ENCODE measurements at places on chromosomes 13 and 19.

DNA sequence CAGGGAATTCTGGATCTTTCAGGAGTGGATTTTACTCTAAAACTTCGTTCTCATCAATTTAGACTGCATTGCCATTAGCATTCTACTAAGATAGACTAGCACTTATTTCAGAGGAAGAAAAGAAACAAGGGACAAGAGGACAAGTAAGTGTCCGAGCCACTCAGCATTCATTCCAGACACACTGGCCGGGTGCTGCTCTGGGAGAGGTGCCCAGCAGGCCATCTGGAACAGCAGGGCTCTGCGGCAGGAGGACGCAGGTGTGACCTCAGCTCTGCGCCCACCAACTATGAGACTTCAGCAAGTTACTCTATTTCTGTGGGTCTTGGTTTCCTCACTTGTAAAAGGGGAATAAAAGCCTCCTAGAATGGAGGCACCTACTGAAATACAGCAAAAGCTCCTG is 4.2 kb downstream of the EPS15L1 start:
- no peak for DNase-seq

DNA sequence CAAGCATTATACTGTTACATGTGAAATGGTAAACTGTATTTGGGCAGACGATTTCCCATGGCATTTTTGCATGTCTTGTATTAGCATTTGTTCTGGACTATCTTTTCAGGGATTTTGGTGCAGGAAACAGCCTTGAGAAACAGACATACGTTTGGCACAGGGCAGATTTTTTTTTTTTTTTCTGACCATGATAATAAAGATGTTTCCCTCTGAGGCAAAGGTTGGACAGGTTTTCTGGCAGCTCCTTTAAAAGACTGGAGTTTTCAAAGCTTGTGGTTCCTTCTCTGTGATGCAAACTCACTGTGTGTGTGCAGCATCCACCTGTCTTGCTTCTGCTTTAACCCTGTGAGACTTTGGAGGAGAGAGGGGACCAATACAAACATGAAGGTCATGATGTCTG is 63.0 kb downstream of the NBEA start:
- no peak for DNase-seq

GRCh38 chr19:11382898-11383705 is 1.0 kb downstream of the EPOR start:
- DNase-seq = peak; percentile 40

DNA sequence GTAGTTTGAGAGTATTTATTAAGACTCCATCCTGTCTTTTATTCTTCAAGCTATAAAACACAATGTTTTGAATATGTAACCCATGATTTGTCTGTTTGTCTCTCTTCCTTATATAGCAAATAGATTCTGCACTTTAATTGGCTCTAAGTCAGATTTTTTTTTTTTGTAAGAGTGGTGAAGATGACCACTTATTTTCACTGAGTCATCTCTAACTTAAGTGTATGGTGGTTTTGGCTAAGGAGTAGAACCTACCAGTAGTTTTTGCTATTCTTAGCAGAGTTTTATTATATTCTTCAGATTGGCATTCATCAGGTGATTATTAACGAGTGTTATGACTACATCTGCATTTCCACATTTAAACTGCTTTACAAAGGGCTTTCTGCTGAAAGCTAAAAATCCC is 194.7 kb downstream of the LMO7 start:
- DNase-seq = peak; percentile 72

DNA sequence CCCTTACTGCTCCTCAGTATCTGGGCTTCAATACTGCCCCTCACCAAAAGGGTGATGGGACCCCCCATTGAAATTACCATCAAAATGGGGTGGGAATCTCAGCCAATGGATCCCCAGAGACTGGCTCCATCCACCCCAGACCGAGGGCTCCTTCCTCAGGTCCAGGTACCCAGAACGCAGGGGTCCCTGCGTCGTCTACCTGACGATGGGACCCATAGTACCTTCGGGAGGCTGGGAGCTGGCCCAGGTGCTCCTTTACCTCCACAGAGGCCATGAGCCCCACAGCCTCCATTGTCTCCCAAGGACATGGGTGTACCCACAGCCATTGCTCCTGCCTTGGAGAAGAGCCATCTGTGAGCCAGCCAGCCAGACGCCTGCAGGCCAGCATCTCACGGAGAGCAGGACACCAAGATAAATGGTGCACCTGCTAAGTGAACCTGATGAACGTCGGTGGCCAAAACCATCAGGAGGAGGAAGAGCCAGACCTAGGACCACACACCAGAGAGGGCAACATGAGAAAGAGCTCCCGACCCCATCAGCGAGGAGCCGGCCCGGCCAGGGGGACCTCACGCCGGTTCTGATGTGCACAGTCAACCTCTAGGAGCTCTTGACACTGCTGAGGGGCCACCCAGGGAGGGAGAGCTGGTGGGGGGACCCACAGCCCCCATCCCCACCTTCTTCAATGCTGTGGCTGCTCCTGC is 156.8 kb upstream of the SOX1 start:
- no peak for DNase-seq

DNA sequence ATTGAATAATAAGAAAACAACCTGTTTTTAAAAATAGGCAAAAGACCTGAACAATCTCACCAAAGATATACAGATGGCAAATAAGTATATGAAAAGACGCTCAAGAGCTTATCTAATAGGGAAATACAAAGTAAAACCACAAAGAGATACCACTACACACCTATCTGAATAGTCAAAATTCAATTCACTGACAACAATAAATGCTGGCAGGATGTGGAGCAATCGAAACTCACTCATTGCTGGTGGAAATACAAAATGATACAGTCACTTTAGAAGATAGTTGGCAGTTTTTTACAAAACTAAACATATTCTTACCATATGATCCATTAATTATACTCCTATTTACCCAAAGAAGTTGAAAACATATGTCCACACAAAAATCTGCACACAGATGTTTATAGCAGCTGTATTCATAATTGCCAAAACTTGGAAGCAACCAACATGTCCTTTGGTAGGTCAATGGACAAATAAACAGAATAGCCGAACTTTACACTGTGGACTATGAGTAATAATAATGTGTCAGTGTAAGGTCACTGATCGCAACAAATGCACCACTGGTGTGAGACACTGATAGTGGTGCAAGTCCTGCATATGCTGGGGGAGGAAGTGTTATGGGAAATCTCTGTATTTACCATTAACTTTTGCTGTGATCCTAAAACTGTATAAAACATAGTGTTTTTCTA is 20.8 kb downstream of the ZC3H13 start:
- peak; percentile 83 for DNase-seq

DNA sequence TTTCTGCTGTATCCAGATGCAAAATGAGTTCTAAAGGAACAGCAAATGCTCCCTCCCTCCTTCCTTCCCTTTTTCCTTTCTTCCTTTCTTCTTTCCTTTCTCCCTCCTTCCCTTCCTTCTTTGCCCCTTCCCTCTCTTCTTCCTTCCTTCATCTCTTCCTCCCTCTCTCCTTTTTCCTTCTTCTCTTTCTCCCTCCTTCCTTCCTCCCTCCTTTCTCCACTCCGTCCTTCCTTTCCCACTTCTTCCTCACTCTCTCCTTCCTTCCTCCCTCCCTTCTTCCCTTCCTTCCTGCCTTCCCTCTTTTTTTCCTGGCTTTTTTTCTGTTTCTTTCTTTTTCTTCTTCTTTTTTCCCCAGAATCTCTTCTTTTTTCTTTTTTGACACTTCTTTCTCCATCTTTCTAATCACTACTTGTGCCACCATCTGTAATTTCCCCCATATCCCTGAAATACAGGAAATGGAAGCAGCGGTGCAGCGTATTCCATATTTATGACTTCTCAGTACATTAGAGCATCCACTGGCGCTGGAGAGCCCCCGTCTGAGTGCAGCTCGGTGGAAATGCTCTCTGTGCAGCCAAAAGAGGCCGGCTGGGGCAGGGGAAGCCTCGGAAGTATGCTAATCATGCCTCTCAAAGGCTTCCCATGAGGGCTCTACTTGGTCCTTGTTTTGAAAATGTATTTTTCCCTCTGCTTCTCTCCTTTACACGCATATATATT is 275.6 kb downstream of the TSHZ3 start:
- no peak for DNase-seq

- DNase-seq = no peak
Observed at GRCh38 chr13:41025518-41025917, 6.4 kb upstream of the ELF1 start.

- no peak for DNase-seq
Observed at GRCh38 chr13:49784886-49785570, 7.5 kb downstream of the KPNA3 start.

DNA sequence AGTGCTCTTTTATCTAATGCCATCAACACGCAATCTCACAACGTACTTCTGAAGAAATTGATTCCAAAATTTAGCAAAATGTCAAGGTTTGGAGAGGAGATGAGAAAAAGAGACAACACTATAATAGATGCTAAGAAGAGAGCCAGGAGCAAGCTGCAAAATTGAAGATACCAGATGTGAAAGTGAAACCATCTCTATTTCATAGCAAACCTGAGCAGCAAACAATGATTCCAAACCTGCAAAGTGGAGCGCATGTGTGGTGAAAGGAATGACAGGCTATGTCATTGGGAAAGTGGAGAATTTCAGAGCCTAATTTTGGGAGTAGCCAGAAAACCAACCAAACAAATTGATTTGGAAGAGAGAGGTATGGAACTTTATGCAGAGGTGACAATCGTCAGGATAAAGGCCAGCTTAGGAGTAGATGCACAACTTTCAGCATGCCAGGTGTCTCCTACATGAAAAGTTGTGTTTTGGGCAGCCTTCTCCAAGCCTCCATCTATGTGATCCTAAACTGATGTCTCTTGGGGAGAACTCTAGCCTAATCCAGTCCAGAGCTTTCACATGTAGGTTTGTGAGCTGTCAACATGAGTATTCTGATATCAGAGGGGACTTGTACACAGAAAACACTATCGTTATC is 158.4 kb upstream of the FNDC3A start:
- no peak for DNase-seq

GRCh38 chr13:38763446-38764381 is 76.8 kb downstream of the FREM2 start:
- DNase-seq = peak; percentile 13

DNA sequence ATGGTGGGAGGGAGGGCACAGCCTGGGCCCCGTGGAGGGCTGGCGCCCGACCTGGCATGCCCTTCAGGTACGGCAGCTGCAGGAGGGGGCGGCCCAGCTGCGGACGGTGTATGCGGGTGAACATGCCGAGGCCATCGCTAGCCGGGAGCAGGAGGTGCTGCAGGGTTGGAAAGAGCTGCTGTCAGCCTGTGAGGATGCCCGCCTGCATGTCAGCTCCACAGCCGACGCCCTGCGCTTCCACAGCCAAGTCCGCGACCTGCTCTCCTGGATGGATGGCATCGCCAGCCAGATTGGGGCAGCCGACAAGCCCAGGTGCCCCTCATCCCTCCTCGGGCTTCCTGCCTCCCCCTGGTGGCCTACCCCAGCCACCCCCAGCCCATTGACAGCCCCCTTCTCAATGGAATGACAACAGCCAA is 16.6 kb upstream of the SHKBP1 start:
- DNase-seq = no peak

GRCh38 chr19:20325151-20325550 is 158.1 kb downstream of the ZNF486 start:
- no peak for DNase-seq
